Activated CD8-positive, alpha-beta memory T cell treated with anti-CD3 and anti-CD28 coated beads for 1 hour (primary cell): ENCODE measurements at places on chromosomes 7 and 10.

DNA sequence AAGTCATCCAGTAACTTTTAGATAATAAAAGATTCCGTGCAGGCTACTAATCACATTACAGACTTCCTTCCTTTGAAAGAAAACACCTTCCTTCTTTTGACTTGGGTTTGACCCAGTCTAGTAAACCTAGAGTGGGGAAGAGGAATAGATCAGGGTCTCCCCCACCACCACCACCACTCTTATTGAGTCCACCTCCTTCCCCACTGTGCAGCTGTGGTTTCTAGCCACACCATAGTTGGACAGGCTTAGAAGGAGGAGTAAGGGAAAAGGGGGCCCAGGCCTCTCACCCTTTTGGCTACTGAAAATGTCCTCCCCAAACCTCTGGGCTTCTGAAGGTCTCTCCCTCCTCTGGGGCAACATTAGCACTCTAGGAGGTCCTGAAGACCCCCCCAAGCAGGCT, 372.7 kb downstream of the CALN1 start:
- DNase-seq: no peak

- peak; percentile 28 for DNase-seq
Observed at GRCh38 chr7:23531050-23531793, 559 bp downstream of the TRA2A start.

DNA sequence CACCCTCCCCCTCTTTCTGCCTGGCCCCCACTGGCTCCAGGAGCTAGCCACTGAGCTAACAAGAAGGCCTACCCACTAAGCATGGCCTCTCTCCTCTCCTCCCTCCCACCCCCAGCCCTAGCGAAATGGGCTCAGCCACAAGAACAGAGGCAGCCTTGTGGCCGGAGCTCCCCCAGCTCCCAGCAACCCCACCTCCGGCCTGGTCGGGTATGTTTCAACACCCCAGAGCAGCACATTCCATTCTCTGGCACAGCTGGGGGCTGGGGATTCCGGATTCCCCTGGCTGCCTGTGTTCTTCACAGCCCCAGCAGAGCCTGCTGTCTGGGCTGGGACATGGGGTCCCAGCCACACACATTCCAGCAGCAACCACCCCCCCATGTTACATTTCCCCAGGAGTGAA, 9.0 kb downstream of the SFRP5 start:
- no peak for DNase-seq

DNA sequence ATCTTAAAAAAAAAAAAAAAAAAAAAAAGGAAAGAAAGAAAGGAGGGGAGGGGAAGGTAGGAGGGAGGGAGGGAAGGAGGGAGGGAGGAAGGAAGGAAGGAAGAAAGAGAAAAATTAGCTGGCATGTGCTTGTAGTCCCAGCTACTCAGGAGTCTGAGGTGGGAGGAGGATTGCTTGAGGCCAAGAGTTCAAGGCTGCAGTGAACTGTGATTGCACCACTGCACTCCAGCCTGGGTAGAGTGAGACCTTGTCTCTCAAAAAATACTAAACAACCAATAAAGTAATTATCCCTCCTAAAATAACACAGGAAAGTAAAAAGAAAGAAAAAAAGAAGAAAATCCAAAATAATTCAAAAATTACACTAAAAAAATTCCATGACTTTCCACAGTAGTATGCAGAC, 13.8 kb upstream of the NRF1 start:
- DNase-seq: no peak

GRCh38 chr10:11609492-11610093, 1.9 kb downstream of the USP6NL start:
- DNase-seq: no peak

DNA sequence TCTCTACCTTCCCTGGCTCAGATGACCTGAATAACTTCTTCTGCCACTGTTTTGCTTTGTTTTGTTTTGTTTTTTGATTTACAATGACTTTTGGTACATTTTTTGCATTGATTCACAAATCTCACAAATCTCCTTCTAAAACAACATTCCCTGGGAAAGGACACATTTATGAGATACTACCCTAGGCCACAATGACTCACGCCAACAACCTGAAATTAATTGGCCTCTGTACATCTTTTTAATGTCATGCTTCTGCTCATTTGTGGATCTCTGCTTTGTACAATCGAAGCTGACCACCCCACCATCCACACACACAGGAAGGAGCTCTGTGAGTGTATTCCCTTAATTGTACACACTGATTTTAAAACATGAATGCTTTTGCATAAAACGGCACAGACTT, 156.7 kb upstream of the PFKP start:
- no peak for DNase-seq

DNA sequence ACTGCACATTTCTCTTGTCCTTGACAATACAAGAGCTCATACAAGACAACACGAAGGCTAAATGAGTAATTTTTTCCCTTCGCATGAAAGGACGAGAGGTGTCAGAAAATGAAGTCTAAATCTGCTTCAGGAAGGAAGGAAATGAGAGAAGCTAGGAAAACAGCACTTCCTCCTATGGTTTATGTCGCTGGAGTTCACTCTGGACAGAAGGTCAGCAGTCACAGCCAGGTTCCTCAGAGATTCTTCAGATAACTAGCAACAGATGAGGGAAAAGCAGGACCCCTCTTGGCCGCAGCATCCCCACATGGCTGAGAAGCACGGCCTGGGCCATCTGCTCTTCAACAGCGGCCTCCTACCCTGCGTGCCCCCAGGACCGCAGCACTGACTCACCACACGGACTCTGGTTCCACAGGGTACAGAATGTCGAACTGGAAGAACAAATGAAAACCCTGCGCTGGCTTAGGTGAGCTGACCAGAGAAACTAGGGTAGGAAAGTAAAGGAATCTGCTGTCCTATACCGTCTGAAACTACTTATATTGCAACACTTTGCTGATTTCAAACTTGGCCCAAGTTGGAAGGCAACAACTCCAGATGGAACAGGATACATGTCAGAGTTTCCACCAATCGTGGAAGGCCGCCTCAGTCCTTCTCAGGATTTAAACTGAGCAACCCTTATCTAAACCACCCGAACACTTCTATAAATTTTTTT, 26.3 kb downstream of the DNMBP start:
- no peak for DNase-seq

- DNase-seq: no peak
Observed at GRCh38 chr10:99654390-99655175, 4.7 kb upstream of the ENTPD7 start.
